ENCODE measurements at places on chromosomes 1 and 21.

- no peak for DNase-seq
Measured at GRCh38 chr1:67429011-67429527, 1.1 kb downstream of the SERBP1 start.

GRCh38 chr1:41280202-41281032, 38.3 kb upstream of the SCMH1 start:
- DNase-seq, result no peak

- DNase-seq, result no peak
Measured at GRCh38 chr1:20068722-20069121, 1.3 kb upstream of the PLA2G5 start.

DNA sequence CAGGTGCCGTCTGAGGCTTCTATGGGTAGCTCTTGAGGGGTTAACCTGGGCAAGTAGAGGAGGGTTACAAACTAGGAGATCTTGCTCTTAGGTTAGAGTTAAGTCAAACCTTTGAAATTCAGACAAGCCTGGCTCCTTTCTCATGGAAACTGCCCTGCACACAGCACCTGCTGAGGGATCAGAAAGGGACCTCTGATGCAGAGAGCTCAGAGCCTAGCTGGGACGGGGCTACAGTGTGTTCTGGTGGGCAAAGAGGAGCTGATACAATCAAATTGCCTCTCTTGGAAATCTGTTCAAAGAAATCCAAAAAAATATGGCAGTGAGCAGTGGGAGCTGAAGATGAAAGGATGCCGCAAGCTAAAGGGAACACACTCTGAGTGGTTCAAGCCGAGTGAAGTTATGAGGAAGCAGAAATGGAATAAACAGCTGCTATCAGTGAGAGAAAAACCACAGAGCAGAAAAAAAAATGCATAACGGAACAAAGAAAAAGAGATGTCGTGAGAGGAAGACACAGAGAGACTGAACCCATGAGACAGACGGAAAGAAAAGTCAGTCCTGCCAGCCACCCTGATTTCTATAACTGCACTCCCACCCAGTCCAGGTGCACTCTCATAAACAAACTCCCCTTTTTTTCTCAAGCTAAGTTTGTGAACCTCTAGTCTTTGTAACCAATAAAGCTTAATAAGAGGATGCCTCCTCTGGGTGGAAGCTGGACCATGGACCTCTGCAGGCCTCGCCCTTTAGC, 26.6 kb downstream of the PAFAH2 start:
- DNase-seq, result peak; percentile 28

DNA sequence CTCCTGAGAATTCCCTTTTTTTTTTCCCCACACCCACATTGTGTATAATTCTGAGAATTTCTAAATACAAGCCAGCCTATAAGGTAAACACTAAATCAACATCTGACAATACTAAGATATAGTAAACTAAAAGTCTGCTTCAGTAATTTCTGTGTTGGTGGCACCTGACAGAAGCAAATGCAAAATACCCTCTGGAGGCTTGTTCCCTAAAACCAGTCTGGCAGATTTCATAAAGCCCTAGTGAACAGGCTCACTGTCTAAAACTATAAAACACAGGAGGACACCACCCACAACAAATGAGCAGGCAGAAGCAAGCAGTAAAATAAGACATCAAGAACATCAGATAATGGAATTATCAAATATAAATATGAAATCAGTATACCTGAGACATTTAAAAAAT, 11.5 kb downstream of the TRIM33 start:
- DNase-seq, result no peak

GRCh38 chr1:27109103-27109822, 45.7 kb downstream of the SLC9A1 start:
- DNase-seq, result peak; percentile 40

DNA sequence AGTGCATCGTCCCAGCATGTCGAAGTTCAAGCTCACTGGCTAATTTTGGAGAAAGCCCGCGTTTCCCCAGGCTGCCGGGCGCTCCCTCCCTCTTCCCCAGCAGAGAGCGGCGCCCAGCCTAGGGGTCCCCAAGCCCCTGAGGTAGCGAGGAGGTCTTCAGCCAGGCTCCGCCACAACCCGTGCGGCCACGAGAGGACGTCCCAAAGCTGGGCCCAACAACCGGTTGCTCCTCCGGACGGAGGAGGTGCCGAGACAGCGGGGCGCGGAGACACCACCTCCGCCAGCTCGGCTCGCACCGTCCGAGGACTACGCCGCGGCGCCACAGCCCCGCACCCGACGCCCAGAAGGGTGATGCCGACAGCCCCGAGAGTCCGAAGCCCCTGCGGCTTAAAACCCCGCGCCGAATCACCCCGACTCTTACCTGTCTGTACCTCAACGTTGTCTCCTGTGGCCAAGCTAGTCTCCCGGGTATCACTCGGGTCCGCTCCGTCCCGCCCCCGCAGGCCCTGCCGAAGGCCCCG, at the start of gene DENND2C:
TSS of gene DENND2C (minus strand) at position 488 of the 521 bp plus-strand sequence. CDS start 44,065 bp downstream, outside the sequence.
- peak; percentile 71 for DNase-seq

GRCh38 chr1:205962821-205963221, 19.6 kb upstream of the SLC26A9 start:
- DNase-seq, result no peak

DNA sequence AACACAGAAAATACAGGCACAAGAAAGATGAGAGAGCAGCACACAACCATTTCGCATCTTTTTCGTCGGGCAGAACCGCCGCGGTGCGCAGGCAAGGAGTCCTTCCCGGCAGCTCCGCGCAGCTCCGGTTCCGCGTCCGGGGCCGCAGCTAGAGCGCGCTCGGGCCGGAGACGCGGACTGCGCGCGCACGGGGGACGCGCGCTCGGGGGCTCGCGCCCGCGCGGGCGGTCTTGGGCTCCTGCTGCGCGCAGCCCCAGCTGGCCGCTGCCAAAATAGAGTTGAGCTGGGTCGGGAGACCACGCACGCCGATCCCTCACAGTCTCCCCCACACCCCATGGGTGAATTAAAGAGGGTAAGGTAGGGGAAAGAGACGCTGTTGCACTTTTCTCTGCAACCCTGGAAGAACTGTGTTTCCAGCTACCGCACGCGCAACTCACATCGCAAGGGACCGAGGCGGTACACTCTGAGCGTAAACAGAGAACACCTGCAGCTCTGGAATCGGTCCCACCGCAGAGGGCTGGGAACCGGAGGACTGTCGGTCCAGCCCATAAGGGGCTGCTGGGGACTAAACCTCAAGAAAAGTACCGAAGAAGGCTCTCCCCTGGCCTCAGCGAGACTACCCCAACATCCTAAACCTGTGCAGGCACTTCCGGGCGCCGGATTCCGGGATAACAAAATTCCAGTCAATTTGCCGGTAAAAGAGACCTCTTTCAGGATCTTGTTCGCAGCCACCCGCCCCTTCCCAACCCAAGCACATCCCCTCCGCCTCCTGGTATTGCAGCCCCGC, 1.7 kb downstream of the NR5A2 start:
- DNase-seq, result no peak

DNA sequence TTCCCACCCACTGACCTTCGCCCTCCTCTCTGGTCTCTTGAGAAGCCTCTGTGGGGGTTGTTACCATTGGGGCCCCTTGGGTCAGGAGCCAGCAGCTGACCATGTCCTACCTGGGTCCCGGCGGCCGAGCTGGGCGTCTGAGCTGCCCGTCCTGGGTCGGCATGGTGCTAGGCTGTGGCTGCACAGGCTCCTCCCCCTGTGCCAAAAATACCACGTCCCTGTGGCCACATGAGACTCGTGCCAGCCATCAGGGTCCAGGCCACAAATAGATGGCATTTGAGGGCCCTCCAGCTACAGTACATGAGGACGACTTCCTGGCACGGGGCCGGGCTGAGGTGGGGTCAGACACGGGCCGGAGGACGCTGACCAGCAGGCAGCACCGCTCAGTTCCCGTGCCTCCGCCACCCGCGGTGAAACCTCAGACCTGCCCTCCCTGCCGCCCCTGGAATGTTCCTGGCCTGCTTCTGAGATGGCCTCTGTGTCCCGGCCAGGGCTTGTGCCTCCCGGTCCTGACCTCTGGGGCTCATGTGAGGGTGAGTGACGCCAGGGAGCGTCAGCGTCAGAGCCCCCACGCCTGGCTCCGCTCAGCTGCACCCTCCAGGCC, at the start of gene PERM1:
TSS of gene PERM1 (minus strand) at position 139 of the 604 bp plus-strand sequence. CDS start 1,064 bp downstream, outside the sequence.
- DNase-seq, result no peak

- no peak for DNase-seq
Measured at GRCh38 chr1:2133879-2134215, 60.7 kb downstream of the FAAP20 start.

- peak; percentile 87 for DNase-seq
Measured at GRCh38 chr1:59879574-59879973, 47.0 kb downstream of the CYP2J2 start.
